ENCODE measurements at places on chromosomes 1 and 21.

GRCh38 chr21:34603710-34604057, 11.2 kb downstream of the RCAN1 start:
- no peak for DNase-seq

DNA sequence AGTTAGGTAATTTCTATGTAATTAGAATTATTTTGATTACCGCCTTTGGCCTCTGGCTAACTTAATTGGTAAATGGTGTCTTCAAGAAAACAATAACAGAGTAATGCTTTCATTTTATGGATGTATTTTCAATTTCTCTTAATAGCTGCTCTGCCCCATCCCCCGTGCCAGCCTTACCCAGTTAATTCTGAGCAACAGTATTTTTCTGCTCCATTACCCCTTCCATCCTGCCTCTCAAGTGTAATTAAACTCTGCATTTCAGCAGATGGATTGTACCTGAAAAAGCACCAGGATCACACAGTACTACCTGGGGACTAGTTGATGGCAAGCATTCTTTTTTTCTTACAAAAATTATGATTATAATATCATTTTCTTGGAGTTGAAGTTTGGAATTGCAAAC, 104.2 kb downstream of the KIAA0319L start:
- DNase-seq = no peak

DNA sequence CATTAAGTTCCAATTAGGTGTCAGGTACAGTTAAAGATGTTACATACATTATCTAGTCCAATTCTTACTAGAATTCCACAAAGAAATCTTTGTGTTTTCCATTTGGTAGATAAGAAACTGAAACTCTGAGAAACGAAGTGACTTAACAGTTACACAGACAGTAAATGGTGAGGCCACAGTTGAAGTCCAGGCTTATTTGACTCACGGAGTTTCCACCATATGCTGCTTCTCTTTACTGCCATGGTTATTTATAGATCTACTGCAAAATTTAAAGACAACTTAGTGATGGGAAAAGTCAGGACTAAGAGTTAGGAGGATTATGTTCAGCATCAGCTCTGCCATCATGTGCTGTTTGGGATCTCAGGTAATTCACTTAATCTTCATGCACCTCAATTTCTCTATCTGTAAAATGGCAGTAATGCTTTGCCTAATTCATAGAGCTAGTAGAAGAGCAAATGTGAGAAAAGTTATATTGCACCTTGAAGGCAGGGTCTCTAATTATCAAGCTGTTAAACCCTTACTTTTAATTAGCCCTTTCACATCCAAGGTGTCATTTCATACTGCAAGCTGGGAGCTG, 26.2 kb upstream of the SAMSN1 start:
- no peak for DNase-seq

- peak; percentile 45 for DNase-seq
Measured at GRCh38 chr1:2046174-2046917, 3.9 kb upstream of the PRKCZ start.

GRCh38 chr1:212651521-212651920, 43.0 kb downstream of the ATF3 start:
- no peak for DNase-seq

- DNase-seq = no peak
Measured at GRCh38 chr1:179773264-179773663, 30.2 kb downstream of the FAM163A start.

DNA sequence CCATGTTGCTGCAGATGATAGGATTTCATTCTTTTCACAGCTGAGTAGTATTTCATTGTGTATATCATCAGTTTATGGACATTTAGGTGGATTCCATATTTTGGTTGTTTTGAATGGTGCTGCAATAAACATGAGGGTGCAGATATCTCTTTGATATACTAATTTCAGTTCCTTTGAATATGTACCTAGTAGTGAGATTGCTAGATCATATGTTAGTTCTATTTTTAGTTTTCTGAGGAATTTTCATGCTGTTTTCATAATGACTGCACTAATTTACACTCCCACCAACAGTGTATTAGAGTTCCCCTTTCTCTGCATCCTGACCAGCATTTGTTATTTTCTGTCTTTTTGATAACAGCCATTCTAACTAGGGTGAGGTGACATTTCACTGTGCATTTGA, 82.1 kb downstream of the BRINP2 start:
- DNase-seq = no peak

DNA sequence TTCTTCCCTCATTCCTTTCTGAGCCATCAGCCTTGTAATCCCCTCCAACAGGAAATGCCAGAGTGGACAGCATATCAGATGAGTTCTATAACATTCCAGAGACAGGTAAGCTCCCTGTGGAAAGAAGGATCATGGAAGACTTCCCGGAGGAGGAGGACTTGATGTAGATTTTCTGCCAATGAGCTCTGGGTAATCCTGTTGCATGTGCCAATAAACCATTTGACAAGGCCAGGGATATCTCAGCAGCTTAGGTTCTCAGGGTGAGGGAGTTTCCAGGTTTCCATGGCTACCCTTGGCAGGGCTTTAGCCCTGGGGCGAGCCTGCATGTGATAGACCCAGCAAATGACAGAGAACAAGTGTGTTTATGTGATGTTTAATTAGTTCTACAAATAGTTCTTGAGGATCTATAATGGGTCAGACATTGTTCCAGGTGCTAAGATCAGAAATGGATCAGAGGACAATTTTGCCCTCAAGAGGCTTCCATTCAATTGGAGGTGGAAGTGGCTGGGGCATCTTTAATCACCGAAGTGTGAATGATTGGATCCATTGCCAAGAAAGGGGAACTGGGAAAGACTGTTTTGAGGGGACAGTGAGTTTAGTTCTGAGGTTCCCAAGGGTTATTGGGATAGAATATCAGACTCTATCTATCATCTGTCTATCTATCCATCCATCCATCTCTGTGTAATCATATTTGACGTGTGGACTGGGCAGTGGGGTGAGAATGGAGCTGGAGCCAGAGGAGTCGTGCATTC, 6.9 kb downstream of the PLA2G5 start:
- DNase-seq = no peak

DNA sequence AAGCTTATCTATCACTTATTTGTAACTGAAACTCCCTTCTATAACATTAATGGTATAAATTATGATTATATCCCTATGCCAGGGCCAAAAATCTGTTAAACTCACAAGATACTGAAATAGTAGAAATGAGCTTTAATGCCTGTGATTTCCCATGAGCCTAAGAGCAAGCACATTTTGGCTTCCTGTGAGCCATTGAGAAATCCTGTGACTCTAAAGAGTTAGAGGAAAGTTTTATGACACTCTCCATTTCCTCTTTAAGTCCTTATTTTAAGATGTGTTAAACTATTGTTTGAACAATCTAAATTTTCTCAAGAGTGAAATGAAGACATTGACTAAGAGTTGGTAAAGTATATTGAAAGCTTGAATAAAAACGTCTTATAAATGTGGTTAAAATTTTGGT, 45.6 kb downstream of the SUCO start:
- no peak for DNase-seq

- DNase-seq = no peak
Measured at GRCh38 chr1:64043976-64044375, 159.4 kb upstream of the UBE2U start.

DNA sequence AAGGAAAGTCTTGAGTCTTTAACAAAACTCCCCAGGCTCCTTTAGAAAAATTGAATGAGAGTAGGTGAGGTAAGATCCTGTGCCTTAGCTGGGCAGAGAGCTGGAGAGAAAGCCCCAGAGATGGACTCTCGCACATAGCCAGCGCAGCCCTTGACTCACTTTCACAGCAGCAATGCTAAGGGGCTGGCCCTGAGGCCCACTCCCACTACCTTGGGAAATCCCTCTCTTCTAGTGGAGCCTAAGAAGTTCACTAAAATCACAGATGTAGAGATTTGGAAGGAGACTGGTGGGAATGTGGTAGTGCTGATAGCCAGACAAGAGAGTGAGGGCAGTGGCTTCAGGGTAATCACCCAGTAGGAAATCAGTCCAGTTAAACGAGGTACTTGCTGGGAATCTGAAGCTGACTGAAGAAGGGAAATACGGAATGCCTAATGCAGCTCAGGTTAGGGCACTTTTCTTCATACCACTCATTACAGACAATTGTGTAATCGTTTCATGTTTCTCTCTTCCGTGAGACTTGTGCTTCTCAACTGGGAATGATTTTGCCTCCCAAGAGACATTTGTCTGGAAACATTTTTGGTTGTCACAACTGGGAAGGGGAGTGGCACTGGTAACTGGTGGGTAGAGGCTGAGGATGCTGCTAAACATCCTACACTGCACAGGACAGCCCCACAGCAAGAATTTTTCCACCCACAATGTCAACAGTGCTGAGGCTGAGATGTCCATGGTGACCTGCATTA, 42.4 kb upstream of the LRRC8C start:
- DNase-seq = no peak

DNA sequence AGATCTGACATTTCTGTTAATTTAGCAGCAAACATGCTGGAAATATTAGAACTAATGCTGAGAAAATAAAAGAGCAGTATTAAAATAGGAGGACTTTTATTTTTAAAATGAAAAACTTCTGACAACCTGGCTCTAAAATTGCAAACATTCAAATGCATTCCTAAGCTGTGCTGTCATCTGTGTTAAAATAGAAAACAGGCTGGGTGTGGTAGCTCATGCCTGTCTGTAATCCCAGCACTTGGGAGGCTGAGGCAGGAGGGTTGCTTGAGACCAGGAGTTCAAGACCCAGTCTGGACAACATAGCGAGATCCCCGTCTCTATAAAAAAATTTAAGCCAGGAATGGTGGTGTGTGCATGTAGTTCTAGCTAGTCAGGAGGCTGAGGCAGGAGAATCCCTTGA, 44.6 kb downstream of the MIGA1 start:
- no peak for DNase-seq

- DNase-seq = no peak
Measured at GRCh38 chr1:76377247-76377646, 302.7 kb downstream of the ST6GALNAC3 start.

Measured in CD4-positive, alpha-beta T cell treated with Interleukin-10 for 1 hour (primary cell).